Activated CD4-positive, CD25-positive, alpha-beta regulatory T cell treated with anti-CD3 and anti-CD28 coated beads, Interleukin-2, amount 50 U/mL, for 24 hours (primary cell): ENCODE measurements at places on chromosomes 6 and 20.

- ATAC-seq: no peak
Measured at GRCh38 chr20:24379484-24379927, 89.9 kb upstream of the SYNDIG1 start.

DNA sequence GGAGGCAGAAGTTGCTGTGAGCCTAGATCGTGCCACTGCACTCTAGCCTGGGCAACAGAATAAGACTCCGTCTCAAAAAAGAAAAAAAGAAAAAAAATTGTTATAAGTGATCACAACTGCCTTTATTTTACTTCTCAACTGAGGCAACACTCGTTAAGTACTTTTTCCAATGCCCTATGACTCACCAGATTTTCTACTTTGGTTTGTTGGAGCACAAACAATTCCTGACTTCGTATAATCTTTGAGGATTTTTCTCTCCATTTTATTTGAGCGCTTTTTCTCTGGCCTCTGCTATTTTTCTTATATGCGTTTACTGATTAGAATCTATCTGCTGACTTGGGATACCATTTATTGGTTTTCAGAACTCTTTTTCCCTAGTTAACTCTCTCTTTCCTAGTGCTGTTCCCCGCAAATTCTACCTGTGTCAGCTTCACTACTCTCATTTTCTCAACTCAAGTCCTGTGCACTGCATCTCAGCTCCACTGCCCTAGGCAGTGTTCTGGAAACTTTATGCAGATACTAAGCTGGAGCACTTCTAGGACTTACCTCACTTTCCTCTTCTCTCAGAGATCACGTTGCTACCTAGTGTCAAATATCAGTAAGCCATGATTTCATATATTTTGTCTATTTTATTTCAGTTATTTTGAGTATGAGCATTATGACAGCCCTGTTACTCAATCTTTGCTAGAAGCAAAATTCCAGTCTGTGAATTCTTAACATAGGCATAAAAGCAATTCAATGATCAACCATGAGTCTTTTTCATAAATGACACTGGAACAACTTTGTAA, 1120.1 kb upstream of the CITED2 start:
- no peak for ATAC-seq

GRCh38 chr6:125251516-125252220, 50.1 kb downstream of the HDDC2 start:
- ATAC-seq: no peak

DNA sequence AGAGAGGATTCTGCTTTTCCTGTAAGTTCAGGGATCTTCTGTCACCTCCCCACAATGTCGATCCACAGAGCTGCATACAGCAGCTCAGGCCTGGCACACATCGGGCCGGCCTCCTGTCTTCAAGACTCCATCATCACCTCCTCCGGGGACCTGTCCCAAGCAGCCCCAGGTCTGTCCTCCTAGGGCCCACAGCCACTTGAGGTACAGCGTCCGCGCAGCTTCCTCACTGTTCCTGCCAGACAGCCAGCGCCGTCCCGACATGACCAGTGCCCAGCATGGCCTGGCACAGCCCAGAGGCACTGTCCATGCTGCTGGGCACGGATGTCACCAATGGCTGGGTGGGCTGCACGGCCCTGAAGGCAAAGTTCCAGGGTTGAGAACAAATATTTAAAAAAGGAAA, 101.6 kb downstream of the DLL1 start:
- no peak for ATAC-seq

- peak; percentile 21 for ATAC-seq
Measured at GRCh38 chr6:73538116-73538779, 17.4 kb upstream of the EEF1A1 start.

- no peak for ATAC-seq
Measured at GRCh38 chr20:4045082-4045481, 29.7 kb upstream of the RNF24 start.

DNA sequence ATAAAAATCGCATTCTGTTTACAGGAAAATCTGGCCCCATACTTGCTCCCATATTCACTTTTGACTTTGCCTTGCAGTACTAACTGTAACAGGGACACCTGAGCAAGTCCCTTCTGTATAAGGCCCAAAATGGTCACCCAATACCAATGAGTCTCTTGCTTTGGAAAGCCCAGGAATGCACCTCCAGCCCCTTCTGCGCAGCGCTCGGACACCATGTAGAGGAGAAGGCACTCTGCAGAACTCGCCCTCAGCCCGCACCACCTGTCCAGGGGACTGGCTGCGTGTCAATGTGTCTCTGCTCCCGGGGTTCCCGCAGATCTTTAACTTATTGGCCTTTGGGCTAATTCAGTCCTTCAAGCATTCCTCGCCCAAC, 746 bp upstream of the PRND start:
- no peak for ATAC-seq

GRCh38 chr6:44263354-44264100, 1.8 kb downstream of the NFKBIE start:
- peak; percentile 26 for ATAC-seq

DNA sequence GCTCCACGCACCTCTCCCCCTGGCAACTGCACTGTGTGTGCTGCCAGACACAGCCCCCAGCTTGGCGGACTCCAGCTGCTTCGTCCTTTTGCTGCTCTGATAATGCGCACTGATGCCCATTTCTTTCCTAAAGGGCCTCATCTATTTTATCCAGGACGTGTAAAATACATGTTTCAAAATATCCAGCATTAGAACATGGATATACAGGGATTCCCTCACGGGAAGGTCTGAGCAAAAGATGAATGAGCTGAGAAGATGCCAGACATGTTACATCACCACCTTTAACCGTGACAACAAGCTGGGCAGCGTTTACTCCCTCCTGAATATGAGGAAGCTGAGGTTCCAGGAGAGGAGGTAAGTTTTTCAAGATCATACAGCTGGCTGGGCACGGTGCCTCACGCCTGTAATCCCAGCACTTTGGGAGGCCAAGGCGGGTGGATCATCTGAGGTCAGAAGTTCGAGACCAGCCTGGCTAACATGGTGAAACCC, 32.8 kb downstream of the TNXB start:
- ATAC-seq: no peak

DNA sequence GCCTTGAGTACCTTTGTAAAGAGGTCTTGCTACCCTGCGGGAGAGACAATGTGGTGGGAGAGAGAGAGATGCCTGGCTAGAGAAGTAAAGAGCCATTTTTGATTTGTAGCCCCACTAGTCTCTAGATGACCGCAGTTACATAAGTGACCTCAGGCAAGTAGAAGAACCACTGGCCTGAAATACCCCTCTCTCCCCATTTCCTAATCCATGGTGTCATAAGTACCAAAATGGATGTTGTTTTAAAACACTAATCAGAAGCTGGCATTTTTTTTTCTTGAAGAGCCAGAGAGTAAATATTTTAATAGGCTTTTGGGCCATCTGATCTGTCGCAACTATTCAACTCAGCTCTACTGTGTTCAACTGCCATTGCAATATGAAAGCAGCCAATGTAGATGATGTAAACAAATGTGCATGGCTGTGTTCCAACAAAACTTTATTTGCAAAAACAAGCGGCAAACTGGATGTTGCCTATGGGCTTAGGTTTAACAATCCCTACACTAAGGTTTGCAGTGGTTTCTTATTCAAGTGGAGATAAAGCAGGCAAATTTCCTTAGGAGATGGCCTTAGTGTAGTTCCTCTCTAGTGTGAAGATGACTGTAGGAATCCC, 36.5 kb downstream of the RARS2 start:
- ATAC-seq: no peak

DNA sequence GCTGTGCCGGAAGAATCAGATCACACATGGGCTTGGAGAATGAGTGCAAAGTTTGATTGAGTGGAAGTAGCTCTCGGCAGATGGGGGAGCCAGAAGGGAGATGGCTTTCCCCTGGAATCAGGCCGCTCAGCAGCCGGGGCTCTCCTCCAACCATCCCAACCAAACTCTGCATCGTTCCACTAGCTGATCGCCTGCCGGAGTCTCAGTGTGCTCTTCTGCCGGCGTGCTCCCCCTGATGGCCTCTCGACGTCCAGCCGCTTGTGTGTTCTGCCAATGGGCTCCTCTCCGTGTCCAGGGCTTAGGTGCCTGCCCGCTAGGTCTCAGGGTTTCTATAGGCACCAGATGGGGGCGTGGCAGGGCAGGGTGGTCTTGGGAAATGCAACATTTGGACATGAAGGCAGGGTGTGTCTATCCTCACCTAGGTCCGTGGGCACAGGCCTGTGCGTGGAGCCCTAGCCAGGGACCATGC, 4.9 kb upstream of the BIRC7 start:
- ATAC-seq: no peak

DNA sequence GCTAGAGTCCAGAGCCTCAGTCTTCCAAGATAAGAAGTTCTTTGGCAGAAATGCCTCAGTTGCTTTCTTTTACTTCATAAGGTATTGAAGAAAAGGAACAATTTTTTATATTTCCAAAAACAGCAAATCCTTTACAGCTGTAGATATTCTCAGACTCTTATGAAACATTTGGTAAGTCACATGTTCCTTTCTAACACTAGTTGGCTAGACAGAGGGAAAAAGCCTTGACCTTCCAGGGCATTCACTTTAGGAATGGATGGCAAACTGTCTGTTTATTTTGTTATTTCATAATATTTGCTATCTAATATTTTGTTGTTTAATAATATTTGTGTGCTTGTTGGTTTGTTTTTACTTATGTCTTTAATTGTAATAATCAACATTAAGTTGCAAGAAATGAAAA, 140.8 kb downstream of the PTPRK start:
- ATAC-seq: no peak

DNA sequence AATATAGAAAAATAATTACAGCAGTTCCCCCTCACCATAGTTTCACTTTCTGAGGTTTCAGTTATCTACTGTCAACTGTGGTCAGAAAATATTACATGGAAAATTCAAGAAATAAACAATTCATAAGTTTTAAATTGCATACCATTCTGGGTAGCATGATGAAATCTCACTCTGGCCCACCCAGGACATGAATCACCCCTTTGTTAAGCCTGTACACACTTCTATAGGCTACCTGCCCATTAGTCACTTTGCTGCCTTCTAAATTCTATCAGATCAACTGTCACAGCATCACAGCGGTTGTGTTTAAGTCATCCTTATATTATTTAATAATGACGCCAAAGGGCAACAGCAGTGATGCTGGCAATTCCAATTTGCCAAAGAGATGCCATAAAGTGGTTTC, 140.3 kb upstream of the RUNX2 start:
- peak; percentile 82 for ATAC-seq

DNA sequence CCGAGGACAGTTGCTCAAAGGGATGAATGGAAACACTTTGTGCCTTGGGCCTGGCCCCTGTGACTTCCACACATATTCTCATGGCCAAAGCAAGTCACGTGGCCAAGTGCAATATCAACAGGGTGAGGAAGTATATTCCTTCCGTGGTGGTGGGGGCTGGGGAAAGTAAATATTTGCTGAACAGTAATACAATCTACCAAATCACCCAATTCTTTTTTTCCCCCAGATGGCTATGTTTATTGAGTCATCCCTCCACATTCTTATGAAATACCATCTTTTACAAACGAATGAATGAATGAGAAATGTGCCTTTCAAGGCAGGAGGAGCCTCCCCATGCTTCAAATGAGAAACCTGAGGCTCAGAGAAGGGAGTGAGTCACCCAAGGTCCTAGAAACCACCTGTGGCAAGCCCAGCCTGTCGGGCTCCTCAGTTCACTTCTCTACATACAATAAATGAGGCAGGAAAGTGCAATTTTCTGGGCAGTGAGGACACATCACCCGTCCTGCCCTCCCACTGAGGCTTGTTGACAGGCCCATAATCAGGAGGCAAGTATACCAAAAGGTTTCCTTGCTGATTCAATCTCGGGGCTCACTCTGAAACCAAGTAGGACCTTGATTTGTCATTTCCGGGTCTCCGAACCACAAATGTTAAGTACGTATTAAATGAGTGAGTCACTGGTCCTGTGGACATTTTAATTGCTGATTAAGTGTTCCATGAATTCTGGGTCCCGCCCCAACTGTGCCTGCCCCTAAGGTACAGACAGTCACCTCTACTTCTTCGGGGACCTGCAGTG, 25.3 kb upstream of the TOP1 start:
- ATAC-seq: peak; percentile 87

DNA sequence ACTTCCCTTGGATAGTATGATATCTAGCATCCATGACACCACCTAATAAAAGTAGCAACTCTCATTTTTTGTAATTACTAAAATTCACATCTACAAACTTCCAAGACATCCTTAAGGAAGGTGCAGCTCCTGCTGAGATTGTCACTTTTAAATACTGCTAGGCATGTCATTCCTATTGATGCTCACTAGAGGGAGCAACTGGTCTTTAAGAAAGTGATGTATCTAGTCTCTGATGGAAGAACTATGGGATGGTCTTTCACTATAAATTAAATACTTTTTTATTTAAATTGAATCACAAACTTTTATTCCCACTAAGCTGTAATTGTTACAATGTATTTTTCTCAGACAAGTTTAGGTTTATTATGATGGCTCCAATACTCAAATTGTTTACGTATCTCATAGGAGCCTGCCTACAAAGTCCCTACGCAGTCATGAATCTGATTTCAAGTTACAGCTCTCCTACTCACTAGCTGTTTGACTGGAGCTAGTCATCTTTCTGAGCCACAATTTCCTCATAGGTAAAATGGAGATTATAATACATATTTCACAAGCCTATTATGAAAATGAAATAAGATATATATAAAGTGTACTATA, 8.1 kb upstream of the TSPYL1 start:
- peak; percentile 53 for ATAC-seq

GRCh38 chr6:26233649-26234420, 131.2 kb upstream of the BTN3A2 start:
- ATAC-seq: peak; percentile 44

GRCh38 chr20:2875690-2876203, 2.5 kb downstream of the PTPRA start:
- ATAC-seq: no peak

DNA sequence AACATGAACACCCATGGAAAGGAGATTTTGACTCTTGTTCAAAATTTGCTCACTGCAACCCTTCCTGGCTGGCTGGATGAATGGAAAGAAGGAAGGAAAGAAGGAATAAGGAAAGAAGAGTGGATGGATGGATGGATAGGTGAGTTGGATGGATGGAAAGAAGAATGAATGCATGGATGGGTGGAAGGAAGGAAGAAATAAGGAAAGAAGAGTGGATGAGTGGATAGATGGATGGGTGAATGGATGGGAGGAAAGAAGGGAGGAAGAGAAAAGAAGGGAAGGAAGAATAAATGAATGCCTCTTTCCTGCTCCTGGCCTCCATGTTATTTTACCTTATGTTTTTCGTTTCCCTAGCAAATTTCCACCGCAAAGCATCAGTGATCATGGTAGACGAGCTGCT, 74.2 kb upstream of the RIN2 start:
- ATAC-seq: no peak

DNA sequence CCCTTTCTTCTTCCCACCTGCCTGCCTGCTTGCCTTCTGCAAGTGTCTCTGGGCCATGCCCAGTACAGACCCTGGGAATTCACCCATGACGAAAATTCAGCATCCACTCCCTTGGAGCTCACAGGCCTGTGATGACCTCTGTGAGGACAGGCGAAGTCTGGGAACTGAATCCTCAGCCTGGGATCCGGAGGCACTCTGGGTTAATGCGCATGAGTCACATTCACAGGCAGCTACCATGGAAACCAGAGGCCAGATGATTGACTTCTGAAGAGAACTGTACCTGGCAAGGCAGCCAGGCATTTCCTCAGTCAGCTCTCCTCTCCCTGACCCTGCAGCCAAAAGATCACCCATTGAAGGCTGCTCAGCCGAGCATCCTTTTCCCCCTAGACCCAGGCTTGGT, 41.0 kb downstream of the SLC9A8 start:
- ATAC-seq: no peak

- no peak for ATAC-seq
Measured at GRCh38 chr6:148064406-148065134, 278.1 kb upstream of the SASH1 start.

GRCh38 chr6:95244751-95245150, 332.6 kb upstream of the MANEA start:
- ATAC-seq: no peak
